ENCODE measurements at places on chromosomes 7 and 10. TPM values are rescaled to one million over a fixed set of nuclear protein-coding genes. Genes with fewer than 3 reads are reported as not detected.

Gene RBAK
- 8.4 TPM for total RNA-seq

Gene TFPI2
- total RNA-seq, result 17.4 TPM

DNA sequence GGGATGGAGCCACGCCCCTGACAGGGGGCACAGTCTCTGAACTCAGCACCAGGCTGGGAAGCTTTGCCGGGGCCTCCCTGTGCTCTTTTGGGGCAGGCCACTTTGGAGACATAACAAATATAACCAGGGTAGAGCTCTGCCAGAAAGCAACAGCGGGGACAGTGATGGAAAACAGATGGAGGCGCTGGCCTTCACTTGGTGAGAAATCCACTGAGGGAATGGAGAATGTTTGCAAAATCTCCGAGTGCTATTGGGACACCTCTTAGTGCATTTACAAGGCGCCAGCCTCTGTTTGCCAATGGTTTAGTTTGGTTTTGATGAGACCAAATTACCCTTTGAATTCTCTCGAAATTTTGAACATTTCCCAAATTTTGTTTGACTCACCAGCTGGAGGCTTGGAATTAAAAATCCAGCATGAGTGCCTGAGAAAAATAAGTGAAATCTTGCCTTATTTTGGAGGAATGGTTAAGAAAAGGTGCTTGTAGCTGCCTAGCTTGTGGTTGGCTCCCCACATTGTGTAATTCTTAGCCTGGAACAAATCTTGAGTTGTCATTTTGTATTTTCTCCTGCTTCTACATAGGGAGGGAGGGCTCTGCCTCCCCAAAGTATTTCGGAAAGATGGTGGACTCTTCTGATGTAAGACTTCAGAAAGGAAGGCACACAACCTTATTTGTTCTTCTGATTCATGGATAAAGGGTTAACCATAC lies 980.5 kb downstream of the LRMDA start:
- H3K36me3 ChIP-seq, result no peaks in the 10 kb centered on the region
- H3K27ac ChIP-seq, result no peak overlapping the region
- no peak overlapping the region for H3K4me3 ChIP-seq
- H3K27me3 ChIP-seq, result no peaks in the 10 kb centered on the region
- H3K4me1 ChIP-seq, result no peaks in the 10 kb centered on the region
- no peak for DNase-seq

GRCh38 chr10:124722798-124723783 lies 21.1 kb downstream of the FAM53B start:
- H3K4me3 ChIP-seq, result no peak overlapping the region
- no peak for DNase-seq
- H3K27me3 ChIP-seq, result no peaks in the 10 kb centered on the region
- no peaks in the 10 kb centered on the region for H3K36me3 ChIP-seq

DNA sequence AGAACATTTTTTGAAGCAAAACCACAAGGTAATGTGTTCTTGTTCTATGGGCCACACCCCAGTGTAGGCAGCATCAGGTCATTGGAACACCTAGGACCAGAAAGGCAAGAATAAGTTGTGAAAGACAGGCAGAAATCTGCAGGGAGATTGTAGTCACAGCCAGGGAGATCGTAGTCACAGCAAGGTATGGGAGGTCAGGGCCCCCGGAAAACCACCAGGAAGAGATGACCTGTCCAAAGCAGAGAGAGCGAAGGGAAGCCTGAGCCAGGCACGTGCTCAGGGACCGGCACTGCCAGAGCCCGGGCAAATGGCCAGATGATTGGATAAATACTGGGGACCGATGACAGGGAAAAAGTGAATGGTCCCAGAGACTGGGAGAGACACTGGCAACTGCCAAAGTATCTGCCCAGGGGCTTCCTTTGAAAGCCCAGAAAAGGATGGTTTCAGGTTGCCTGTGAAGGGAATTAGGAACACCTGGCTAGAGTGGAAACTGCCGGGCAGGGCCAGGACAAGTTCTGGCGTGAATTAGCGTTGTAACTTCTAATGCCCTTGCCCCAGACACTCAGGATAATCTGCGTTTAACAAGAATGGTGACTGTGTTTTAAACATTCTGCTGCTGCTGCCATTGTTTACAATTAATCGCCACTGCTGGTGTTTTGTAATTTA lies 3.9 kb upstream of the NOBOX start:
- no peak overlapping the region for H3K27ac ChIP-seq
- no peaks in the 10 kb centered on the region for H3K36me3 ChIP-seq
- no peak for DNase-seq
- no peaks in the 10 kb centered on the region for H3K27me3 ChIP-seq

- no peaks in the 10 kb centered on the region for H3K36me3 ChIP-seq
- no peaks in the 10 kb centered on the region for H3K27me3 ChIP-seq
- no peaks in the 10 kb centered on the region for H3K4me1 ChIP-seq
- no peak overlapping the region for H3K4me3 ChIP-seq
- H3K27ac ChIP-seq, result no peak overlapping the region
Observed at GRCh38 chr10:44295644-44296241, 89.2 kb downstream of the CXCL12 start.

GRCh38 chr7:119438315-119438714 lies 834.7 kb upstream of the KCND2 start:
- no peak overlapping the region for H3K27ac ChIP-seq
- no peaks in the 10 kb centered on the region for H3K27me3 ChIP-seq
- no peaks in the 10 kb centered on the region for H3K36me3 ChIP-seq
- no peak overlapping the region for H3K4me3 ChIP-seq
- H3K4me1 ChIP-seq, result no peaks in the 10 kb centered on the region

DNA sequence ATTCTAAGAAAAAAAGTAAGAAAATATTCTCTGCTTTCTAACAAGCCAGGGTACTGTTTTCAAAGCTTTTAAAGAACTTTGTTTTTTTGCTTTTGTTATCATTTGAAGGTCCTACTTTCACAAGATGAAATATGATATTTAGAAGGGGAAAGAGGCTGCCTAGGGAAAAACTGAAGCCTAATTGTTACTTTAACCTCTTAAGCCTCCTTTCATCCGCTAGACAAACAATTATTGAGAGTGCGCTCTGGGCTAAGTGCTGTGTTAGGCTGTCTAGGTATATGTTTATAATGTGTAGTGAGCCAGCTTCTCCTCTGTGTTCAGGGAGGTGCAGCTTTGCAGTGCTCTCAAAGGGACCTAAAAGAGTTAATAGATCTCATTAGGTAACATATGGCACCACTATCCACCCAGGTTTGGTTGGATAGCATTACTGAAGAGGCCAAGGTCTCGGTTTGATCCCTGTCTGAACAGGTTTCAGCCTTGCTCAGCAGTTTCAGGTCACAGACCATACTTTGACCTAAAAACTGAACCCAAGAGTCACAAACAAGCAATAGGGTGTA lies 17.9 kb downstream of the PDK4 start:
- no peak for DNase-seq
- H3K4me1 ChIP-seq, result no peaks in the 10 kb centered on the region
- peaks cover 8% of the 10 kb centered on the region for H3K27me3 ChIP-seq
- H3K4me3 ChIP-seq, result no peak overlapping the region

GRCh38 chr10:103042908-103043307 lies 124.8 kb downstream of the CNNM2 start:
- H3K4me1 ChIP-seq, result peaks cover 43% of the 10 kb centered on the region
- H3K27me3 ChIP-seq, result no peaks in the 10 kb centered on the region
- no peaks in the 10 kb centered on the region for H3K36me3 ChIP-seq
- DNase-seq, result no peak
- H3K27ac ChIP-seq, result no peak overlapping the region
- no peak overlapping the region for H3K4me3 ChIP-seq

- no peak overlapping the region for H3K4me3 ChIP-seq
- no peaks in the 10 kb centered on the region for H3K4me1 ChIP-seq
- no peaks in the 10 kb centered on the region for H3K36me3 ChIP-seq
- H3K27me3 ChIP-seq, result 0 out of 2 replicates have a peak, but pooled peaks cover 3% of the 10 kb centered on the region
- no peak overlapping the region for H3K27ac ChIP-seq
- DNase-seq, result no peak
Observed at GRCh38 chr10:60222047-60222446, 167.6 kb downstream of the ANK3 start.

- H3K4me1 ChIP-seq, result peaks cover 5% of the 10 kb centered on the region
- no peak for DNase-seq
Observed at GRCh38 chr7:120402079-120402767, 129.2 kb downstream of the KCND2 start.

DNA sequence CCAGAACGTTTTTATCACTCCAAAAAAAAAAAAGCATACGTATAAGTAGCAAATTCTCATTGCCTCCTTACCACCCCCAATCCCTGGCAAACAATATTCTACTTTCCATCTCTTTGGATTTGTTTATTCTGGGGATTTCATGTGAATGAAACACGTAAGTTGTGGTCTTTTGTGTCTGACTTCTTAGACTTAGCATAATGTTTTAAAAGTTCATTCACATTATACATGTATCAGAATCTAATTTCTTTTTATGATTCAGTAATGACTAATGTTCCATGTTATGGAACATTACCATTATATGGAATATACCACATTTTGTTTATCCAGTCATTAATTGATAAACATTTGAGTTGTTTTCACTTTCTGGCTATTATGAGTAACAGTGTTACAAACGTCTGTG lies 12.5 kb upstream of the KLHL7 start:
- peaks cover 8% of the 10 kb centered on the region for H3K4me1 ChIP-seq
- no peaks in the 10 kb centered on the region for H3K36me3 ChIP-seq
- no peak for DNase-seq
- no peak overlapping the region for H3K27ac ChIP-seq

DNA sequence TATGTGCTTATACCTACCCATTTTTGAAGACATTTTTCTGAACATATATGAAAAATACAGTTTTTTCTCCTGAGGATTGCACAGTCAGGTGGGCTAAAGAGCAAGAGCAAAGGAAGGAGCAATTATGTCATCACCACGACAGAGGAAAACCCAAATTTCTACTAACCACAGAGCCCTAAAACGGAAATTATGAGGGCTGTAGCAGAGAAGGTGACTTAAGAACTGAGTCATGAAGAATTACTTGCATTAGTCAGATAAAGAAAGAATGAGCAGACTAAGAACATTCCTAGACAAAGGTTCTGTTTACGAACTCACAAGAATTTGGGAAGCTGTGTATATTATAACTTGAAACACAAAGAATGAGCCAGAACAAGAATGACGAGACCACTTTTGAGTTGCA lies 974.4 kb downstream of the NXPH1 start:
- H3K27me3 ChIP-seq, result no peaks in the 10 kb centered on the region
- no peaks in the 10 kb centered on the region for H3K36me3 ChIP-seq
- peak; percentile 33 for DNase-seq
- H3K27ac ChIP-seq, result peak overlapping the region; percentile 44

GRCh38 chr7:134995239-134996096 lies 9.2 kb downstream of the AGBL3 start:
- no peak overlapping the region for H3K27ac ChIP-seq
- no peak overlapping the region for H3K4me3 ChIP-seq
- peaks cover 2% of the 10 kb centered on the region for H3K36me3 ChIP-seq
- no peaks in the 10 kb centered on the region for H3K27me3 ChIP-seq

DNA sequence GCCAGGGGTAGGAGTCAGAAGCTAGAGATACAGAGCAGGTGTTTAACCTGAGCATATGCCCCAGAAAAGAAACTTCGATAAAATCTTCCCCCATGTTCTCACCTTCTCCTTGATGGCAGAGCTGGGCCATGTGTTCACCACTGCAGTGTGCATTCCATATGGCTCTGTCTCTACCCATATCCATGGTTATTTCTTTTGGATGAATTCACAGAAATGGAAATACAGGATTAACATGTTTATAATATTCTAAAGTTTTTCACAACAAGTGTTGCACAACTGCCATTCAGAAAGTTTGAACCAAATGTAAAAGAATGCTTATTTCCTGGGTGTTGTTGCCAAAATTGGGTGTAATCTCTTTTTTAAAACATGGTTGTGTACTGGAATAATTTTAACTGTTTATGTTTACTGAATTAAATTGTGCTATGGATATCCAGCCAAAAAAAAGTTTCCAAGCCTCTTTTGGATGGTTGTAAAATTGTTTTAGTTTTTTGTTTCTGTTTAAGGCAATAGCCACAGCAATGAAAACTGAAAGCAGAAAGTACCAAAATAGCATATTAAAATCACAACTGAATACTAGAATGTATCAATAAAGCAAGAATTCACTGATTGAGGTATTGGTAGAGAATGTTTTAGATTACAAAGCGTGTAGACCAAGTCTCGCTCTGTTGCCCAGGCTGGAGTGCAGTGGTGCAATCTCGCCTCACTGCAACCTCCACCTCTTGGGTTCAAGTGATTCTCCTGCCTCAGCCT lies 19.9 kb upstream of the CCNY start:
- no peaks in the 10 kb centered on the region for H3K27me3 ChIP-seq
- DNase-seq, result no peak
- H3K4me1 ChIP-seq, result 0 out of 2 replicates have a peak, but pooled peaks cover 3% of the 10 kb centered on the region
- no peak overlapping the region for H3K4me3 ChIP-seq
- peaks cover 7% of the 10 kb centered on the region for H3K36me3 ChIP-seq

DNA sequence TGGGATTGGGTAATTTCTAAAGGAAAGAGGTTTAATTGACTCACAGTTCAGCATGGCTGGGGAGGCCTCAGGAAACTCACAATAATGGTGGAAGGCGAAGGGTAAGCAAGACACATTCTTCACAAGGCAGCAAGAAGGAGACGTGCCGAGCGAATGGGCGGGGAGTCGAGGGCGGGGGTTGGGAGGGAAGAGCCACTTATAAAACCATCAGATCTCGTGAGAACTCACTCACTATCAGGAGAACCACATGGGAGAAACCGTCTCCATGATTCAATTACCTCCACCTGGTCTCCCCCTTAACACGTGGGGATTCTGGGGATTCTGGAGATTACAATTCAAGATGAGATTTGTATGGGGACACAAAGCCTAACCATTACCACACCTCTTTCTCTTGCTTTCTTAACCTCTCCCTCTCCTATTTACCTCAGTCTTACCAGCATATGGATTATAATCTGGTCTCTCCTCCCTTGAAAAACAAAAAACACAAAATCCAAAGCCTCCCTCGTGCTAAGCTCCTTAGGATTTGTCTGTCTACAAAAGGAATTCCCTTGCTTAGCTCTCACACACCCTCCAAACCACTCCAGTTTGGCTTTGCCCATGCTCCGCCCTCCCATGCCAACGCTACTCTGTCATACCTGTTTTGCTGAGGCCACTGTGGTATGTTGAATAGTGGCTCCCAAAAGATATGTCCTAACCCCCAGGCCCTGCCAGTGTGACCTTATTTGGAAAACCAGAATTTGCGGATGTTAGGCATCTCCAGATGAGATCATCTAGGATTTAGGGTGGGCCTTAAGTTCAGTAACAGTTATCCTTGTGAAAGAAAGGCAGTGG lies 19.6 kb upstream of the EFCAB10 start:
- no peaks in the 10 kb centered on the region for H3K36me3 ChIP-seq
- H3K27me3 ChIP-seq, result no peaks in the 10 kb centered on the region
- H3K27ac ChIP-seq, result no peak overlapping the region
- no peak overlapping the region for H3K4me3 ChIP-seq
